ENCODE measurements at places on chromosomes 3 and 15. TPM values are rescaled to one million over a fixed set of nuclear protein-coding genes. Genes with fewer than 3 reads are reported as not detected.

The RBSN gene
- 16.4 TPM for total RNA-seq

The CACNA2D2 gene
- 0.95 TPM for total RNA-seq

The CX3CR1 gene
- total RNA-seq, result 0.42 TPM

The EIF3J gene
- 91.6 TPM for total RNA-seq

The FGF7 gene
- total RNA-seq, result 0.11 TPM

Measured in activated CD8-positive, alpha-beta T cell treated with anti-CD3 and anti-CD28 coated beads, Interleukin-2, amount 10 ng/mL, durations not matched to agents 7 days and 5 days (primary cell).